ENCODE measurements at places on chromosomes 5 and 9. TPM values are rescaled to one million over a fixed set of nuclear protein-coding genes. Genes with fewer than 3 reads are reported as not detected.

The INSL6 gene
- polyA plus RNA-seq: 0.29 TPM

The GTF3C5 gene
- 67.4 TPM for polyA plus RNA-seq

The DOK3 gene
- 4.4 TPM for polyA plus RNA-seq

The DOCK8 gene
- polyA plus RNA-seq: 13.7 TPM

The PDE6A gene
- polyA plus RNA-seq: 0.21 TPM

The C9orf50 gene
- 0.27 TPM for polyA plus RNA-seq

The SLC31A2 gene
- polyA plus RNA-seq: 2.4 TPM

The RASA1 gene
- 52.5 TPM for polyA plus RNA-seq

The TMEM215 gene
- 0.24 TPM for polyA plus RNA-seq

The RBM18 gene
- 34.4 TPM for polyA plus RNA-seq

The CCDC192 gene
- 0.79 TPM for polyA plus RNA-seq

The GMCL2 gene
- not detected for polyA plus RNA-seq

The FCN1 gene
- 3.0 TPM for polyA plus RNA-seq

The PDZD2 gene
- polyA plus RNA-seq: 27.0 TPM

The KLF9 gene
- 7.4 TPM for polyA plus RNA-seq

The SNCAIP gene
- polyA plus RNA-seq: 17.0 TPM

The ANKRD18B gene
- polyA plus RNA-seq: 1.3 TPM

The TAF11L5 gene
- polyA plus RNA-seq: not detected

The NMUR2 gene
- 0.17 TPM for polyA plus RNA-seq

The ACOT12 gene
- 0.78 TPM for polyA plus RNA-seq

Measured in left renal pelvis (tissue), 4 donors.